Osteocyte (in vitro differentiated cells): ENCODE measurements at places on chromosomes 5 and 9. TPM values are rescaled to one million over a fixed set of nuclear protein-coding genes. Genes with fewer than 3 reads are reported as not detected.
A peak's percentile ranks its signal among the peaks of the same experiment; 100 is the strongest.

DNA sequence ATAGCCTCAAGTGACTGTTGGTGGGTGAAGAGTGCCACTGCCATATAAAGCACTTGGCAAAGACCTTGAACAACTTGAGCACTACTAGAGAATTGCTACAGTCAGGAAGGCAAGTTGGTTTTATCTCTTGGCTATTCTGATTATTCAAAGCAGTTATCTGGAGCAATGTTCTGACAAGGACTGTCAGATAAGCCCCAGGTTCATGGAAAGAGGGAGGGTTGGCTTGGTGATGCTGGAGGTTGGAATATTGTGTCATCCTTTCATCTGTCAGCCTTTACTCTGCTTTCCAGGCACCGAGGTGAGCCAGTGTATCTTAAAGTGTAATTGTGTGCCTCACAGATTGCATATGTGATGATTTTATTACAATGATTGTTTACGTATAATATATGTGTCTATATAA, 548.4 kb upstream of the ZNF608 start:
- DNase-seq: no peak
- H3K27me3 ChIP-seq: no peaks in the 10 kb centered on the region
- no peaks in the 10 kb centered on the region for H3K36me3 ChIP-seq
- no peak overlapping the region for H3K4me3 ChIP-seq
- H3K27ac ChIP-seq: no peak overlapping the region

DNA sequence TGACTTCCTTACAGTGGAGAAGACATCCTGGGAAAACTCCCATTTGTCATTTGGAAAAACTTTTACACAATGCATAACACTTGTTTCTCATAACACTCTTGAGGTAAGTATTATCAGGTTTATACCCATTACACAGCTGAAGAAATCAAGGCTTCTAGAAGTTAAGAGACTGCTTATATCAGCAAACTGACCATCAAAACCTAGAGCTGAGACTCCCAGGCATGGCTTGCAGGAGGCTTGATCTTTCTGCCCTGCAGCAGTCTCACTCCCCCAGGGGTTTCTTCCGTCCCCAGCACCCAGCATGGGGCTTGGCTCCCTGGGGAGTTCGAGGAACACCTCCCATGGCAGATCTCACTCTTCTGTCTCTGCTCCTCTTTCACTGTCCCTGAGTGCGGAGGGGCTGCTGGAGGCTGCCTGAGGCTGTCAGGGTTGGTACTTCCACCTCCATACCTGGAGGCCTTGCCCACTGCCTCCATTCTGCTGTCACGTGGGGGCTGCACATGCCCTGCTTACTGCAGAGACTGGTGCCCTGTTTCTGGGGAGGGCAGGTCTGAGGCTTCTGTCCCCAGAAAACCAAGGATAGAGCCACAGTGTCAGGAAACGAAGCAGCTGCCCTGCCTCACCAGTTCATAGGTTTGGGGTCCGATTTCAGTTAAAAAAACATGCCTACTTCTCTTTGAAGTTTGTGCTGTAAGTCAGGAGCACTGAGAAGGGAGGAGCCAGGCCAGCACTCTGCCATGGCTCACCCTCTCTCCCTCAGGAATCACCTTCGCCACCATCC, 202.5 kb downstream of the PAX5 start:
- peaks cover 46% of the 10 kb centered on the region for H3K27me3 ChIP-seq
- no peaks in the 10 kb centered on the region for H3K36me3 ChIP-seq
- H3K27ac ChIP-seq: no peak overlapping the region

DNA sequence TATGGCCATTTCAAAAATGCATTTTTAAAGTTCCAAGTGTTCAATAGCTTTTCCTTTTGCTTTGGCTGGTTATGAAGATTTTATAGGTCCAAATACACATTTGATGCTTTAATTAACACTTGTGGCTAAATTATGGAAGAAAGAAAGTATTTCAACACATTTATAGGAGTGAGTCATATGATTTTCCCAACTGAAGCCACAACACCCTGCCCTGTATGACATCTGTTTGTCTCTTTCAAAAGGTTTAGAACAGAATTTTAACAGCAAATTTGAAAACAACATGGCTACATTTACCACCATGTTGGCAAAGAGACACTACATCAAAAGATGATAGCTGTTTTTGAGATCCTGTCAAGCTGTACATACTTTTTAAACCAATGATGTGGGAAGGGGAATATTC, 99.4 kb downstream of the TMEM174 start:
- no peak overlapping the region for H3K27ac ChIP-seq
- no peaks in the 10 kb centered on the region for H3K36me3 ChIP-seq
- no peak overlapping the region for H3K4me3 ChIP-seq

- DNase-seq: no peak
- H3K4me3 ChIP-seq: no peak overlapping the region
- H3K4me1 ChIP-seq: peaks cover 37% of the 10 kb centered on the region
- H3K36me3 ChIP-seq: no peaks in the 10 kb centered on the region
- no peaks in the 10 kb centered on the region for H3K27me3 ChIP-seq
- H3K27ac ChIP-seq: no peak overlapping the region
These were observed 343.2 kb downstream of the ZNF608 start for GRCh38 chr5:124403281-124403680.

DNA sequence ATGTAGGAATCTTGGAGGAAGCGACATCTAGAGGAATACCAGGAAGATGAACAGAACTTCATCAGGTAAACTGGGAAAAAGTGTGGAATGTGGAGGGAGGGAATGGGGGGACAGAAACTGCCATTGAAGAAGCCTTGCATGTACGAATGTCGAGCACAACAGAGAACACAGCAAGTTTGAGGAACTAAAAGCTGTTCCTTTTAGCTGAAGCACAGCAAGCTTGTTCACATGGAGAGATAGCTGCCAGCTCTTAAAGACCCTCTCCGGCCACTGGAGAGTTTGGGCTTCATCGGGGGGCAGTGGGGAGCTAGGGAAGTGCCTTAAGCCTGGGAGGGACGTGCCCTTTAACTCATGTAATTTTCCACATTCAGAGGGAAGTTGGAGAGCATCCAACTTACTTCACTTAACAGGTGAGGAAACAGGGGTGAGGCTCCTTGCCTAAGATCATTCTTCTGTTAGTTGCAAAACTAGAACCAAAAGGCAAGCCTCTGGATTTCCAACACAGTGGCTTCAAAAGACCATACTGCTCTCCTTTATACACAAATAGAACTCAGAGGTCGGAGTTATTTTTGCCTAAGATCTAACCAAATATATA, 2.3 kb upstream of the CYFIP2 start:
- no peak for DNase-seq
- no peak overlapping the region for H3K27ac ChIP-seq
- H3K36me3 ChIP-seq: no peaks in the 10 kb centered on the region
- peaks cover 4% of the 10 kb centered on the region for H3K4me1 ChIP-seq
- H3K27me3 ChIP-seq: peaks cover 35% of the 10 kb centered on the region

- H3K36me3 ChIP-seq: peaks cover 5% of the 10 kb centered on the region
- no peak for DNase-seq
- H3K4me3 ChIP-seq: no peak overlapping the region
- H3K27me3 ChIP-seq: no peaks in the 10 kb centered on the region
- H3K27ac ChIP-seq: no peak overlapping the region
- H3K4me1 ChIP-seq: no peaks in the 10 kb centered on the region
These were observed 150.3 kb downstream of the XRCC4 start for GRCh38 chr5:83227611-83228010.

GRCh38 chr9:114089206-114089840, 9.8 kb downstream of the KIF12 start:
- H3K27me3 ChIP-seq: peaks cover 8% of the 10 kb centered on the region
- no peaks in the 10 kb centered on the region for H3K4me1 ChIP-seq
- no peak for DNase-seq

GRCh38 chr5:77272206-77272605, 61.7 kb downstream of the PDE8B start:
- H3K36me3 ChIP-seq: peaks cover 5% of the 10 kb centered on the region
- no peak for DNase-seq
- H3K4me1 ChIP-seq: no peaks in the 10 kb centered on the region
- no peak overlapping the region for H3K4me3 ChIP-seq

GRCh38 chr5:118616281-118616680, 372.1 kb downstream of the DTWD2 start:
- peaks cover 11% of the 10 kb centered on the region for H3K4me1 ChIP-seq
- no peak overlapping the region for H3K4me3 ChIP-seq
- no peak for DNase-seq
- H3K36me3 ChIP-seq: no peaks in the 10 kb centered on the region

GRCh38 chr9:86069206-86069869, 30.0 kb downstream of the GOLM1 start:
- no peak overlapping the region for H3K4me3 ChIP-seq
- H3K27me3 ChIP-seq: no peaks in the 10 kb centered on the region
- H3K4me1 ChIP-seq: peaks cover 3% of the 10 kb centered on the region

GRCh38 chr5:178249191-178249989, 16.8 kb upstream of the PHYKPL start:
- no peaks in the 10 kb centered on the region for H3K36me3 ChIP-seq
- no peaks in the 10 kb centered on the region for H3K4me1 ChIP-seq
- no peaks in the 10 kb centered on the region for H3K27me3 ChIP-seq
- no peak for DNase-seq

DNA sequence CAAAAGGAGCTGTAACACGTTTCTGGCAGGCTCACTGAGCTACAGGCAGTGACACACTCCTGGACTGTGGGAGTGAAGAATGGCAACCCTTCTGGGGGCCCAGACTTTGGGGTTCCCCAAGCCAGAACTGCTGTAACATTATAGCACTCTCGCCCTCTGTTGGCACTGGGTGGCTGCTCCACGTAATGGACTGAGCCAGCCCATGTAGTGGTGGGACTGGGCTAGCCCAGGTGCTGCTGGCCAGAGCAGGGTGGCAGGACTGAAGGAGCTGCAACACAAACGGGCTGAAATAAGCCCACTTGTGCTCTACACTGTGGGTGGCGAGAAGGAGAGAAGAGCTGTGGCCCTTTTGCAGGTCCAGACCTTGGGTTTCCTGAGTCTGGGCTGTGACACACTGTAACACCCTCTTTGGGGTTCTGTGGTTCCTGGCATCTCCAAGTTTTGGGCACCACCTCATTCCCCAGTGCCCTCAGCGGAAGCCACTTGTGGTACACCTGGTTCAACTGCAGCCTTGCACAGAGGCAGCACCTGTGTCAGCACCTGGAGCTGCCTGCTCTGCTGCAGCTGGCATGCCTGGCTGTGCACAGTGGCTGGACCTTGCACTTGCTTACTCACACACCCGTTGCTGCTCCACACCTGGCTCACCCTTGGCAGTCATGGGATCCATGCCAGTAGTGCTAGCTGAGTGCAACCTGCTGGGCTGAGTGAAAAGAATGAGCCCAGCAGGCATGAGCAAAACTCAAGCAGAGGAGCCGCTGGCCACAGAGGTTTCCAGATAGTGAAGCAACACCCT, 95.0 kb upstream of the PRR16 start:
- no peak overlapping the region for H3K27ac ChIP-seq
- peaks cover 7% of the 10 kb centered on the region for H3K4me1 ChIP-seq
- no peak for DNase-seq
- H3K27me3 ChIP-seq: no peaks in the 10 kb centered on the region
- H3K36me3 ChIP-seq: no peaks in the 10 kb centered on the region

DNA sequence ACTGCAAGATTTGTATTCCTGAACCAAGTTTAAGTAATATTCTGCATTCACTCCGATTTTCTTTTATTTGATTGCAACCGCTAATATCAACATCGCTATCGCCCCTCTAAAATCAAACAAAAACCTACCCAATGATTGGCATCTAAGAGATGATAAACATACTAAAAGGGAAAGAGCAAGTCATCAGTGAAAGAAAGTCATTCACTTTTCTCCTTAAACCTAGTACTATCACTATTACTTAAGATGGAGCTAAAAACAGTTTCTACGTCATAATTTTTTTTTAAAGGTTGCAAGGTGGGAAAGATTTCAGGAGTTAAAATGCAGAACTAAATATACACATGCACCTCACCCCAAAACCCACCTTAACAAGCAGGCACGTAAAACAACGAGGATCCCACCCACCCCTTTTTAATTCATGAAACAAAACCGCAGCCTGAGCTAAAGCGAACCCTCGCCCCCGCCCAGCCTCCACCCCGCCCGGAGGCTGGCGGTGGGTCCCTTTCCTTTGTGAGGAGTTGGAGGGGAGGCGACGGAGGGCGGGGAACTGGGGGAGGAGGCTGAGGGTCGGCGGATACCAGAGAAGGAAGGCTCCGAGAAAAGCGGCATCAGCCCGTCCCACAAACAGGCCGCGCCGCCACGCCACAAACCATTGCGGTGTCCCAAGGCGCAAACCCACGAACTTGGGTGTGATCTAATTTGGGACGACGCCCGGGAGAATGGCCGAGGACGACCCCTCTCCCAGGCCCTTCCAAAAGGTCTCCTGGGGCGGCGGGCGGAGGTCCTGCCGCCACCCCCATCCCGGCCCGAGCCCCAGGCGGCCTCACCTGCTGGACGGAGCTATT, 861 bp downstream of the UBQLN1 start:
- peak overlapping the region; percentile 100 for H3K27ac ChIP-seq
- H3K4me1 ChIP-seq: peaks cover 36% of the 10 kb centered on the region
- no peaks in the 10 kb centered on the region for H3K27me3 ChIP-seq
- peak overlapping the region; percentile 99 for H3K4me3 ChIP-seq

DNA sequence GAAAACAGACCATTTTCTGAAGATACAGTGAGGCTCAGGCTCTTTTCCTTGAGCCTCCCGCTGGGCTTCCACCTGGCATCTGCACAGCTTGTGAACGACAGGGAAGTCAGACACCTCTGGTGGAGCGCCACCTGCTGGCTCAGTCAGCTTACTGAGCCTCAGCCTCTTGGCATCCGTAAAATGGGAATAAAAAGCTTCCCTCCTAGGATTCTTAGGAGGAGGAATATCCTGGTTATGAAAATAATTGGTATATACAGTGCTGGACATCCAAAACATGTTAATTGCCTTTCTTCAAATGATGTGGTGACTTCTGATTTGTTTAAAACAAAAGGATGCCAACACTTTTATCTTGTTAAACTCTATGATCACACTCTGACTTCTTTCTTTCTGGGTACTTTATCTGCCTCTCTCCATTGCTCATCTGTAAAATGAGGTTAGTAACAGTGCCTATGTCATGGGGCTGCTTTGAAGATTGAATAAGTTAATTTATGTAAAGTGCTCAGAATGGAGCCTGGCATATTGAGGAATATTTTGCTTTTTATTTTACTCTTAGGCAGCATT, 67.5 kb downstream of the MAMDC2 start:
- H3K27ac ChIP-seq: peak overlapping the region; percentile 44
- H3K4me3 ChIP-seq: no peak overlapping the region
- H3K4me1 ChIP-seq: peaks cover 15% of the 10 kb centered on the region
- no peaks in the 10 kb centered on the region for H3K27me3 ChIP-seq
- peak; percentile 89 for DNase-seq

DNA sequence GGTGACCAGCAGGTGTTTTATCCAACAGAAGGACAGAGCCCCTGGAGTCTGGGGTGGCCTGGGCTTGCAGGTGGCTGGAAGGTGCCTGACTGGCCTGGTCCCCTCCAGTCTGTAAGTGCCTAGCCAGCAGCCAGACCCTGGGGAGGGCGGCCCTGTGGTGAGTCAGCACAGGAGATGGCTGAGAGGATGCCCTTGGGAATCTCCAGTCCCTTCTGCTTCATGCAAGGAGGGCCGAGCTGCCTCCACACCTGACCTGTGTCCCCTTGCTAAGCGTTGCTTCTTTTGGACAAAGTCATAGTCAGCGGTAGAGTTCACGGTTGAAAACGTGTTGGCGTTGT, 20.2 kb downstream of the OBP2B start:
- peaks cover 39% of the 10 kb centered on the region for H3K27me3 ChIP-seq
- H3K36me3 ChIP-seq: no peaks in the 10 kb centered on the region
- H3K27ac ChIP-seq: no peak overlapping the region

GRCh38 chr9:89730715-89731114, 125.9 kb downstream of the GADD45G start:
- no peak for DNase-seq
- H3K4me1 ChIP-seq: no peaks in the 10 kb centered on the region
- no peak overlapping the region for H3K4me3 ChIP-seq
- H3K36me3 ChIP-seq: no peaks in the 10 kb centered on the region

The NTRK2 gene
- total RNA-seq: 29.4 and 30.9 TPM in 2 replicates

The PCDHB2 gene
- 91.5 and 92.7 TPM in 2 replicates for total RNA-seq

The SPINK7 gene
- not detected in 2 replicates for total RNA-seq

The EQTN gene
- not detected in 2 replicates for total RNA-seq

The SPATA31C1 gene
- not detected in 2 replicates for total RNA-seq
